ENCODE measurements at places on chromosomes 3 and 15. TPM values are rescaled to one million over a fixed set of nuclear protein-coding genes. Genes with fewer than 3 reads are reported as not detected.

CAMP gene
- total RNA-seq = 18.3 TPM

UACA gene
- total RNA-seq = 105 TPM

PLA2G4E gene
- 33.8 TPM for total RNA-seq

PATL2 gene
- 0.79 TPM for total RNA-seq

SLC27A2 gene
- total RNA-seq = 0.39 TPM

LZTFL1 gene
- total RNA-seq = 13.2 TPM

ERC2 gene
- 2.5 TPM for total RNA-seq

GPR149 gene
- not detected for total RNA-seq

CFAP92 gene
- 0.30 TPM for total RNA-seq

SLC12A1 gene
- total RNA-seq = not detected

ABHD2 gene
- total RNA-seq = 27.8 TPM

KLHL40 gene
- total RNA-seq = 13.4 TPM

RGMA gene
- 10.4 TPM for total RNA-seq

GABRG3 gene
- total RNA-seq = 0.89 TPM

TM4SF4 gene
- not detected for total RNA-seq

ZMYND10 gene
- total RNA-seq = 0.89 TPM

ANKUB1 gene
- total RNA-seq = not detected

PLA1A gene
- total RNA-seq = 0.20 TPM

ALPK3 gene
- total RNA-seq = 7.5 TPM

TRIM42 gene
- total RNA-seq = not detected

ARL6 gene
- total RNA-seq = 10.7 TPM

A4GNT gene
- total RNA-seq = not detected

PAK6 gene
- total RNA-seq = 8.4 TPM

TTLL13 gene
- total RNA-seq = not detected

CTXN2 gene
- not detected for total RNA-seq

RBPMS2 gene
- 0.59 TPM for total RNA-seq

CD200 gene
- total RNA-seq = 12.2 TPM

MKRN3 gene
- total RNA-seq = 0.89 TPM

Measured in skin of body (tissue), 3 donors.